ENCODE measurements at places on chromosomes 5 and 9.

GRCh38 chr9:37036776-37037502 lies 2.9 kb upstream of the PAX5 start:
- peaks cover 66% of the 10 kb centered on the region for H3K27me3 ChIP-seq
- DNase-seq = no peak
- H3K27ac ChIP-seq = no peak overlapping the region

GRCh38 chr9:129640086-129640870 lies 1.7 kb downstream of the ASB6 start:
- H3K4me1 ChIP-seq = peaks cover 15% of the 10 kb centered on the region
- peak overlapping the region; percentile 95 for H3K4me3 ChIP-seq
- no peaks in the 10 kb centered on the region for H3K27me3 ChIP-seq

DNA sequence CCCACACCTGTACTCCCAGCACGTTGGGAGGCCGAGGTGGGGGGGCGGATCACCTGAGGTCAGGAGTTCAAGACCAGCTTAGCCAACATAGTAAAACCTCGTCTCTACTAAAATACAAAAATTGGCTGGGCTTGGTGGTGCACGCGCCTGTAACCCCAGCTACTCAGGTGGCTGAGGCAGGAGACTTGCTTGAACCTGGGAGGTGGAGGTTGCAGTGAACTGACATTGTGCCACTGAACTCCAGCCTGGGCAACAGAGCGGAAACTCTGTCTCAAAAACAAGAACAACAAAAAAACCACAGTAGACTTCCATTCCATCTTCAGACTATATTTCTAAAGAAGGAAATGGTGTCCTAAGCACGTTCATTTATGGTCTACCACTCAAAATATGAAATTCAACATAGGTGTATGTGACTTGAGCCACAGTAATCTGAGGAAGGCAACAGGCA lies 14.2 kb upstream of the SERINC5 start:
- no peaks in the 10 kb centered on the region for H3K27me3 ChIP-seq
- DNase-seq = peak; percentile 27
- H3K4me1 ChIP-seq = peaks cover 39% of the 10 kb centered on the region
- H3K27ac ChIP-seq = no peak overlapping the region

- H3K36me3 ChIP-seq = no peaks in the 10 kb centered on the region
- H3K27ac ChIP-seq = no peak overlapping the region
- no peaks in the 10 kb centered on the region for H3K4me1 ChIP-seq
- H3K27me3 ChIP-seq = no peaks in the 10 kb centered on the region
- DNase-seq = no peak
- H3K4me3 ChIP-seq = no peak overlapping the region
These were observed 51.1 kb downstream of the RASGEF1C start for GRCh38 chr5:180157866-180158265.

GRCh38 chr9:3793971-3794383 lies 268.2 kb upstream of the RFX3 start:
- no peaks in the 10 kb centered on the region for H3K27me3 ChIP-seq
- H3K36me3 ChIP-seq = no peaks in the 10 kb centered on the region
- no peak overlapping the region for H3K4me3 ChIP-seq
- H3K27ac ChIP-seq = no peak overlapping the region
- no peaks in the 10 kb centered on the region for H3K4me1 ChIP-seq

- no peaks in the 10 kb centered on the region for H3K36me3 ChIP-seq
- H3K4me3 ChIP-seq = no peak overlapping the region
- H3K27ac ChIP-seq = no peak overlapping the region
- no peak for DNase-seq
- peaks cover 24% of the 10 kb centered on the region for H3K4me1 ChIP-seq
These were observed 160.8 kb upstream of the IER5L start for GRCh38 chr9:129338724-129339430.

DNA sequence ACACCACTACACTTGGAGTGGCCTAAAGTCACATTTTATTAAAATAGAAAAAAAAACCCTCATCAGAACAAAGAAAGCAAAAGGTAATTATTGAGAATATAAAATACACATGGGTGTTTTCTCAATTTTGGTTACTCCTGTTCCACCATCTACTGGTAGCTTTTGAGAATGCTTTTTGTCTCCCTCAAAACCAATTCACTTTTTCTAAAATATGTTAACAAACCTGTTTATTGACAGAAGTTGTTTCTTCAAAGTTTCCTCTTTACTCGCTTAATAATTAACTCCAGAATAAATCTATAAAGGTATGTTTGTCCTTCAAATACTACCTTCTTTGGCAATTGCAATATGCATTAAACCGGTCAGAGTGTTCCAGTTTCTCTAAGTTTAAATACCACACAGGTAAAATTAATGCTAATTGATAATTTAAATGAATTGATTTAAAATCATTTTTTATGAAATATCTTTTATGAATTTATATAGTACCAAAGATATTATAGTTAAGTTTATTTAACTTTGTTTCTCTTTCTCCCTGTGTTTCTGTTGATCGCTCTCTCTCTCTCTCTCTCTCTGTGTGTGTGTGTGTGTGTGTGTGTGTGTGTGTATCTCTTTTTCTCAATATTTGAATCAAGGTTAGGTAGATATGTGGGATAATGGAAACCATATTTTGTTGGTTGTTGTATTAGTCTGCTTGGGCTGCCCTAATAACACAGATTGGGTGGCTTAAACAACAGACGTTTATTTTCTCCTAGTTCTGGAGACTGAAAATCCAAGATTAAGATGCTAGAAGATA lies 487.4 kb downstream of the PRDM9 start:
- no peaks in the 10 kb centered on the region for H3K27me3 ChIP-seq
- H3K36me3 ChIP-seq = no peaks in the 10 kb centered on the region

DNA sequence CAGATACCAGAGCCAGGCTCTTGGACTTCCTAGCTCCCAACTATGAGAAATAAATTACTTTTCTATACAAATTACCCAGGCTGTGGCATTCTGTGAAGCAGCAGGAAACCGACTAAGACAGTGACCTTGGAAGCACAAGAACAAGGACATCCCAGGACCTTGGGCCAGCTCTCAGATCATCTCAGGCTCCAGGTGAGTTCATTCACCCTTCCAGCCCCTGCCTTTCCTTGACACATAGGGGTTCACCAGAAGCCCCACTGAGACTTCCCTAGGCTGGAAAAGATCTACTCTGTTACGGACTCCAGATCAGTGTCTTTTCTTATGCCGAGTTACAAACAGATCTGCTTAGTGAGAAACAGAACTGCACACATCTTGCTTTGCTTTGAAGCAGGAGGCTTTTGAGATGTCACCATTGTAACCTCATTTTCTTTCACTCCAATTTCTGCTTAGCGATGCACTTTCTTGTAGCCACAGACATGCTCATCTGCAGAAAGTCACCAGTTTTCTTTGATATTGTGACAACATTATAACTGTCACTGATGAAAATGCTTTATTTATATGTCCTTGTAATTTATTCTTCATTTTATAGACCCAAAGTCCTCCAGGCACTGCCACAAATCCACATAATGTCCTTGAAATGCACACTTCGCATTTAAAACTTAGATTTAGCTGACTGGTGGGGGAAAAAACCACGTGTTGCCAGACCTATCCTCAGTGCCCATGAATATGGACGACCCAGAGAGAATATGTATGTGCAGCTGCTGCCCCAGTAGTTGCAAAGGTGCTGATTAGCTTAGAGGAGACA lies 8.1 kb downstream of the CD180 start:
- peaks cover 28% of the 10 kb centered on the region for H3K4me1 ChIP-seq
- no peak overlapping the region for H3K4me3 ChIP-seq
- DNase-seq = no peak
- H3K27ac ChIP-seq = no peak overlapping the region
- H3K36me3 ChIP-seq = no peaks in the 10 kb centered on the region
- no peaks in the 10 kb centered on the region for H3K27me3 ChIP-seq

DNA sequence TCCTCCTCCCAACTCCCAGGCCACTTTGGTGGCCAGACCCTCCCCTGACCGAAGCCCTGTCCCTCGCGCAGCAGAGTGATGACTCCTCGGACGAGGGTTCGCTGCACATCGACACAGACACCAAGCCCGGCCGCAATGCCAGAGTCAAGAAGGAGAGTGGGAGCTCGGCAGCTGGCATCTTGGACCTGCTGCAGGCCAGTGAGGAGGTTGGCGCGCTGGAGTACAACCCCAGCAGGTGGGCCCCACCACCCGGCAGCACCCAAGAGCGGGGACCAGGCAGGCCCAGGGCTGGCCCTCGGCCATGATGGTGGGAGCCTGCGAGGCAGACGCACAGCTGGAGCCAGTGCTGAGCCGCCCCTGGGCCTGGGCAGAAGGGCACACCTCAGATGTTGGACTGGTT lies 90.6 kb downstream of the PHF2 start:
- H3K36me3 ChIP-seq = peaks cover 6% of the 10 kb centered on the region
- DNase-seq = no peak
- no peaks in the 10 kb centered on the region for H3K4me1 ChIP-seq
- no peak overlapping the region for H3K4me3 ChIP-seq
- no peak overlapping the region for H3K27ac ChIP-seq
- no peaks in the 10 kb centered on the region for H3K27me3 ChIP-seq

DNA sequence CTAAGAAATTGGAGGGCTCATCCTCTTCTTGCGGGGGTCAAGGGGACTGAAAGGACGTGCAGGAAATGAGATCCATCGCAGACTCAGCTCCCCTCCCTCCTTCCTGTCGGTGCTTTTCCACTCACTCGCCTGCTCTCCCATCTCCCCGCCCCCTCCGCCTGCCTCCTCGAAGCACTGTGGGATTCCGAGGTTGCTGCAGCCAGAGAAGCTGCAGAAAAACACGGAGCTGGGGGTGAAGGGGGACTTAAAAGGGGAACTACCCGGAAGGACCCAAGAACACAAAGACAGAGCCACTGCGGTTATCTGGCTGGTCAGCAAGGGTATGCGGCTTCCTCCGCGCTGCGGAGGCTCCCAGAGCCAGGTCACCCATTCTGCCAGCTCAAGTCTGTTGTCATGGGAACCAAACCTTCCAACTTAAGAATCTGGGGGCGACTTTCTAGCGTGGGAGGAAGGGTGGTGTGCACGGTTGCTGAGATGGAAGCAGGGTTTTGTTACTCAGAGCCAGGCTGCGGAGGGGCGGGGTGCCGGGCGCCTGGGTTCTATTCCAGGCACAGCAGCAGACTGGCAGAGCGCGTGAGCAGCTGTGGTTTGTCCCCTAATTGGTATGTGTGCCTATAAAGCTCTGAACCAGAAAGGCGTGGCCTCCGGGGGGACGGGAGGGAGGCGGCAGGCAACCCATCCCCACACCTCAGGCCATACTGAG lies 24.9 kb downstream of the PCDHGC5 start:
- no peak overlapping the region for H3K27ac ChIP-seq
- peak overlapping the region; percentile 65 for H3K4me3 ChIP-seq
- no peaks in the 10 kb centered on the region for H3K27me3 ChIP-seq
- DNase-seq = no peak

DNA sequence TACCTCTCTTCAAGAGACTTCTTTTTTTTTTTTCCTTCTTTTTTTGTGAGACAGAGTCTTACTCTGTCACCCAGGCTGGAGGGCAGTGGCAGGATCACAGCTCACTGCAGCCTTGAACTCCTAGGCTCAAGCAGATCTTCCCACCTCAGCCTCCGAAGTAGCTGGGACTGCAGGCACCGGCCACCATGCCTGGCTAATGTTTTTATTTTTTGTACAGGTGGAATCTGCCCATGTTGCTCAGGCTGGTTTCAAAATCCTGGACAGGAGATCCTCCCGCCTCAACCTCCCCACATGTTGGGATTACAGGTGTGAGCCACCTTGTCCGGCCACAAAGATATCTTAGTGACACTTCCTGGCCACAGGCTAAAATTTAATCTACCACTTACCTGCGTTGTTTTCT lies 42.9 kb upstream of the F2RL1 start:
- H3K27me3 ChIP-seq = no peaks in the 10 kb centered on the region
- H3K27ac ChIP-seq = no peak overlapping the region
- no peak overlapping the region for H3K4me3 ChIP-seq
- no peaks in the 10 kb centered on the region for H3K4me1 ChIP-seq

DNA sequence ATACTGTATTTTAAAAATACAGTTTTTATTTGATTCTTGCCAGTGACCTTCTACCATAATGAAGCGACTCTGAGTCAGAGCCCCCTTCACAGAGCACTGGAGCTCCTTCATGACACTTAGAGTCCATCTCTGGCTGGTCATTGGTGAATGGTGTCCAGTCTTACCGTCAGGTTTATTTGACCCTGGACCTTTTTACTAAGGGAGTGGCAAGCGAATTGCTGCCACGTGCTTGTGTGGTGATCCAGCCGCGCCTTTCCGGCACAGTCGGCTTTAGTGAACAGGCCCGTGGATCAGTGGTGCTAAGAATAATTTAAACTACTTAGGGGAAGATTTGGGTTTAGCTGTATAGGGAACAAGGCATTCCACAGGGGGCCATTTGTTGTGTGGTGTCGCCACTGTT lies 48.5 kb downstream of the PRRC2B start:
- no peaks in the 10 kb centered on the region for H3K4me1 ChIP-seq
- DNase-seq = no peak
- H3K4me3 ChIP-seq = no peak overlapping the region
- no peak overlapping the region for H3K27ac ChIP-seq

DNA sequence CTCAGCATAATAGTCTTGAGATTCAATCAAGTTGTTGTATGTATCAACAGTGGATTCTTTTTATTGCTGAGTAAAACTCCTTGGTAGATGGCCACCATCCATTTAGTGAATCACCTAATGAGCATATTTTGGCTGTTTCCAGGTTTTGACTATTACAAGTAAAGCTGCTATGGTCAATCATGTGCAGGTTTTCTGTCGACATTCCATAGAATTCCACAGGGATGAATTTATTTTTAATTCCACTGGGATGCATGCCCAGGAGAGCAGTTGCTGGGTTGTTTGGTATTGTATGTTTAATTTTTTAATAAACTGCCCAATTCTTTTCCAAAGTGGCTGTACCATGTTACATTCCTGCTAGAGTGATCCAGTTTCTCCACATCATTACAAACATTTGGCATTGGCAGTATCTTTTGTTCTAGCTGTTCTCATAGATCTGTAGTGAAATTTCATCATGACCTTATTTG lies 10.5 kb upstream of the S1PR3 start:
- H3K4me3 ChIP-seq = no peak overlapping the region
- no peak for DNase-seq
- no peaks in the 10 kb centered on the region for H3K4me1 ChIP-seq
- no peaks in the 10 kb centered on the region for H3K27me3 ChIP-seq
- no peak overlapping the region for H3K27ac ChIP-seq
- no peaks in the 10 kb centered on the region for H3K36me3 ChIP-seq

DNA sequence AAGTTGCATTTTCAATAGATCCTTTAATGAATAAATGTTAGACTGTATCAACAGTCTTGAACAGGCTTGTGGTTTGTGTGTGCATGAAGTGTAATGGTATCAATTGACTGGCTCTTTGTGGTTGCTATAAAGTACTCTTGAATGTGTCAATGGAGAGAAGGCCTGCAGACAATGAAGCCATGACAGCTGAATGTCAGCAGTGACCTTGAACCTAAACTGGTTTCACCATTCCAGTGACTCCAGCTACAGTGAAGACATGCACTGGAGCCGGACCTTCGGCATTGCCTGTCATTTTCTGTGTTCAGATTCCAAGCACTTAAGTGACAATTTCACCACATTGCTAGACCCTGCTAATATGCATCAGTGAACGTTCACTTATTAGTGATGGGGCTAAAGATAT lies 276.0 kb upstream of the TMEM161B start:
- H3K4me3 ChIP-seq = no peak overlapping the region
- no peak overlapping the region for H3K27ac ChIP-seq
- no peaks in the 10 kb centered on the region for H3K27me3 ChIP-seq
- no peaks in the 10 kb centered on the region for H3K4me1 ChIP-seq
- H3K36me3 ChIP-seq = no peaks in the 10 kb centered on the region

GRCh38 chr9:86217076-86217755 lies 42.2 kb downstream of the C9orf153 start:
- DNase-seq = no peak
- H3K4me3 ChIP-seq = no peak overlapping the region
- H3K4me1 ChIP-seq = no peaks in the 10 kb centered on the region

- H3K36me3 ChIP-seq = no peaks in the 10 kb centered on the region
- no peaks in the 10 kb centered on the region for H3K4me1 ChIP-seq
- H3K27ac ChIP-seq = no peak overlapping the region
- H3K4me3 ChIP-seq = no peak overlapping the region
- peaks cover 7% of the 10 kb centered on the region for H3K27me3 ChIP-seq
These were observed 65.4 kb upstream of the ARAP3 start for GRCh38 chr5:141747152-141748141.
